Thymus (tissue), 14 donors: ENCODE measurements at places on chromosomes 1 and 21. TPM values are rescaled to one million over a fixed set of nuclear protein-coding genes. Genes with fewer than 3 reads are reported as not detected.

Gene TESK2
- total RNA-seq: 3.9 TPM

Gene HRNR
- total RNA-seq: under 0.01 TPM

DNA sequence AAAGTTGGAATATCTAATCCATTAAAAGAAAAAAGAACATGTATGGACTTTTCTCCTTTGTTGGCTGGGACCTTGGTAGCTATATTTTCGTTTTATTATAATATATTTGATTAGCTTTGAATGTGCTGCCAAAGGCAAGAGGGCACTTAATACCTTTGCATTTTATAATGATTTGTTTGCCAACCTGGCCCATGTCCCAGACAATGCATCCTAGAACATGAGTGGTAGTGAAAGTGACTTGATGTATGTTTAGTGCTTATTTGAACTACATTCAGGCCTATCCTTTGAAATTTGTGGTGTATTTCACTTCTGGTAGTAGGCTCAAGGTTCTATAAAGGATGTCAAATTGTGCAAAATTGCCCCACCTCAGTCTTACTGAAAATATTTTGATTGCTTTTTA is 25.9 kb downstream of the CACHD1 start:
- H3K27ac ChIP-seq: no peak overlapping the region
- DNase-seq: no peak
- H3K4me1 ChIP-seq: no peaks in the 10 kb centered on the region
- H3K4me3 ChIP-seq: no peak overlapping the region
- no peaks in the 10 kb centered on the region for H3K36me3 ChIP-seq
- no peaks in the 10 kb centered on the region for H3K27me3 ChIP-seq

DNA sequence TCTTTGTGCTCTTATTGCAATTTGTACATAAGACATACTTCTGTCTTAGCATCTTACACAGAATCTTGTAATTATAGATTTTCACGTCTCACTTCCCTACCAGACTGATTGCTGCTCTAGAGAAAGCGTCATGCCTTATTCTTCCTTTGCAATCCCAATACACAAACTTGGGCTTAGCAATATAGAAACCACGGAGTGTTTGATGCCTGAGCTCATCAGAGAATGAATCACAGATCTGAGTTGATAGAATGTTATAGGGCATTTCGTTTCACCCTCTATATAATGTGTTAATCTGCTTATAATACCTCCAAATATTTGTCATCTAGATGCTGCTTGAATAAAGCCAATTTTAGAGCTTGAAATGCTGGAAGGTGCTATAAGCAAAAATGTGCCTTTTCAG is 6.6 kb downstream of the FMO1 start:
- H3K4me3 ChIP-seq: no peak overlapping the region
- no peak for DNase-seq
- H3K4me1 ChIP-seq: peaks cover 19% of the 10 kb centered on the region
- H3K27me3 ChIP-seq: peaks cover 29% of the 10 kb centered on the region

- H3K4me3 ChIP-seq: no peak overlapping the region
- no peak overlapping the region for H3K27ac ChIP-seq
- H3K4me1 ChIP-seq: no peaks in the 10 kb centered on the region
- no peaks in the 10 kb centered on the region for H3K27me3 ChIP-seq
- no peak for DNase-seq
Measured at GRCh38 chr1:5901150-5901549, 91.1 kb downstream of the NPHP4 start.

DNA sequence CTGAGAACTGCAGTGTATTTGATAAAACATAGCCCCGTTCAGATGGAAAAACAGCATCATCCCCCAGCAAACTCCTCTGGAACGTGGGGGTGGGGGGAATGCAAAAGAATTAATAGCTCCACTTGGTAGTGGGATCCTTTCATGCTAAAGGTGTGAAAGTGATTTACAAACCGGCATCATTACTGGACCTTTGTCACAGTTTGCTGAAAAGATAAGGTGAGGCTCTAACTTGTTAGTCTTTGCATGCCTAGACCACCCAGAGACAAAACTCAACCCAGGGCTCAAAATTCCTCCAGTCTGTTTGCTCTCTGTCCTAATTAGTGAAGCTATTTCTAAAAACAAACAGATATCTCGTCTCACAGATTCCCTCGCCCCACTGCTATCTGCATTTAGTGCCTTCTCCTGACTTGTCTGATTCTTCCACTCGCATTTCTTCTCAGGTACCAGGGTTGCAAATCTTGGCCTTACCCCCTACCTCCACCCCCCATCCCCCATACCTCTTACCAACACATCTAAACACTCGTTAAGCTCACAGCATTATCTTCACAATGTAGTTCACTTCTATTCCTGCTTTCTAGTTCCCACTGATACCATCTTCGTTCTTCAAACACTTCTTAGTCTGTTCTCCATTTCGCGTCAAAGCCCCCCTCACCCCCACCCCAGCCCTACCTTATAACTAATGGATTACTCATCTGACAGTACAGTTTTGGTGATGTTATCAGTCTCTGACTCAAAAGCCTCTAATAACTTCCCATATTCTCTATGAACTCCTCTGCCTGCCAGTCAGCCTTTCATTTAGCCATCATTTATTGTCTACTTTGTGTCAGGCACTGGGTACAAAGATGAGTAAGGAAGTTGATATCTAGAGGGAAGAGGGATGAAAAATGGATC is 11.8 kb downstream of the IER5 start:
- no peak for DNase-seq
- no peaks in the 10 kb centered on the region for H3K36me3 ChIP-seq
- no peaks in the 10 kb centered on the region for H3K27me3 ChIP-seq
- no peak overlapping the region for H3K4me3 ChIP-seq

- no peak overlapping the region for H3K4me3 ChIP-seq
- no peaks in the 10 kb centered on the region for H3K36me3 ChIP-seq
- no peak for DNase-seq
Measured at GRCh38 chr1:78254517-78254916, 208.8 kb downstream of the GIPC2 start.
